Cardiac septum (tissue), 1 donor: ENCODE measurements at places on chromosomes 1 and 21.

GRCh38 chr1:52334906-52335528, 31.0 kb downstream of the CC2D1B start:
- no peak for DNase-seq

DNA sequence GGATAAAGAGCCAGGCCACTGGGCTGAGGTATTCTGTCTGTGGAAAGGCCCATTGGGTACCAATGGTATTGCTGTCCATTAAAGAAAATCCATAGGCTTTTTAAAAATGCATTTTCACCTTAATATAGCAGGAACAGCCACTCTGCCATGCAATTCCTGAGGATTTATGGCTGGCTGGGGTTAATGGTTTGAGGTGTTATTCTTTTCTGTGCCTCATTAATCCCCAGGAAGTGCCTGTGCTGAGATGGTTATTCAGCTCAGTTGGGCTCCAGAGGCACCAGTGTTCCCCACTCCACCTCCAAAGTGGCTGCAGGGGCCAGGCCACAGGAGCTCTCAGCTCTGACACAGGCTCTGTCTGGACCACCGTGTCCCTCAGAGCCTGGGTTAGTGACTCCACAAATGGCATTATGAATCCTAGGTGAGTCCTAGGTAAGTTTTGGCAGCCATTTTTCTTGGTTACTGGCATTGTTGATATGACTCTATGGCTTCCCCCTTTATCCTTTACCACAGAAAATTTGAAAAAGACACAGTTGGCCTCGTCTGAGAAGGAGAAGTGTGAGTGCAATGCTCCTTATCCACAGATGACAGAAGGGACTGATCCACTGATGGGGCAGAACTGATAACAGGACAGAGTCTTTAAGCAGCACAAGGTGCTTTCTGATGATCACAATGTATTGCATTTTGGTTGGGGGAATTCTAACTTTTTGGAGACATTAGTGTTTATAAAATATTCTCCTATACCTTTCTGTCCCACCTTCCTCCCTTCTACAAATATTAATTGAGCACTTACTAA, 2.2 kb upstream of the PAPPA2 start:
- no peak for DNase-seq

DNA sequence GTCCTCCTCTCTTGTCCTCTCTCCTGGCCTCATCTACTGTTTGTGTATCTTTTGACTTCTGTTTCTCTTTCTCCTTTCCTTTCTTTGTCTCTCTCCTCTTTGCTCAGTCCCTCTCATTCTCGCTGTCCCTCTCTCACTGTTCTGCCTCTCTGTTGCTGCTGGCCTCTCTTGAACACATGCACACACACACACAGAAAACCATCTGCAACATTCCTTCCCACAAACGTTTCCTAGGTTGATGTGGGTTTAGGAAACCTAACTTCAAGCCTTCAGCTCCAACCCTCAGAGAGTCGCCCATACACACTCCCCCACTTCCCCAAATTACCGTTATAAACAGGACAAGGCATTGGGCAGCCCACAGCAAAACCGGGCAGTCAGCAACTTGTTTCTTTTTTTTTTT, 10.9 kb upstream of the SSBP3 start:
- no peak for DNase-seq

GRCh38 chr21:45356653-45357435, 48.1 kb upstream of the COL18A1 start:
- no peak for DNase-seq

DNA sequence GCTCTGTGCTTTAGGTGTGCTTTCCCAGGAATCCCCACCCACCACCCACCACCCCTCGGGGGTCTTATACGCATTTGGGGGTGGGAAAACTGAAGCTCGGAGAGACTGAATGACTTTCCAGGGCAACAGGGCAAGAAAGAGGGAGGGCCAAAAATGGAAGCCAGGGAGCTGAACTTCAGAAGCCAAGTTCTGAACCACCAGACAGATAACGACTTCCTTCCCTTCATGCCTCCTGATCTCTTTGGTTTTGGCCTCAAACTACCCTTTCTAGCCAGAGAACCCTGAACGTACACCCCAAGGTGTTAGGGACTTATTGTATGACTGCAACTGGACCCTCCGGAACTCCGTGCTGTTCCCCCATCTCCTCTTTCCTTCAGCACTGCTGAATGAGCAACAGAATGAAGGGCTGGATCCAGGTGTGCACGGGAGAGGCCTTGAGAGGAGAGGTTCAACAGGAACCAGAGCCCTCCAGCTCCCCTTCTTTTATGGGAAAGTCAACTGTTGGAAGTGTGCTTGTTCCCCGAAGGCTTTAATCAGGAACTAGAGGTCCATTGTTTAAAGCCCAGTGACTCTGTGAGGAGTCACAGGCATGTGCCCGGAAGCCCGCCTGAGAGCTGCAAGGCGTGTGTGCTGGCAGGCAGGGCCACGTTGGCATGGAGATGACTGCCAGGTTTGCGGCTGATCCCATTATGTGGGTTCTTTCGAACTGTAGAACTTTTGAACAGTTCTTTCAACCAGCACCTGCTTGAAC, 3.1 kb downstream of the BACE2 start:
- no peak for DNase-seq
